Lower leg skin (tissue), 4 donors: ENCODE measurements at places on chromosomes 12 and 14.

DNA sequence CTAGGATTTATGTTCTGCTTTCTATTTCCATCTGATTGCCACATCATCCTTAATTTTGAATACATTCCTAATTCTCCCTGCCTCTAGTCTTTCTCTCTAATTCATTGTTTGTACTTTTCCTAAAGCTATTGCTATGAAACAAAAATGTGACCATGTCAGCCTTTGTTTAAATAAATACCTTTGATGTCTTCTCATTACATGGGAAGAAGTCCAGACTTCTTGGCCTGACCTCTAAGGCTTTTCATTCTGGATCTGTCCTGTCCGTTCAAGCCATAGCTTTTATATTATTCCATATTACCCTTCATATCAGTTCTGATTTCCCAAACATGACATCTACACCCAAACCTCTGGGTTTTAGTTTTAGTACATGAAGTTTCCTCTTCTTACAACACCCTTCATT is 91.4 kb downstream of the CDK17 start:
- no peak for DNase-seq

DNA sequence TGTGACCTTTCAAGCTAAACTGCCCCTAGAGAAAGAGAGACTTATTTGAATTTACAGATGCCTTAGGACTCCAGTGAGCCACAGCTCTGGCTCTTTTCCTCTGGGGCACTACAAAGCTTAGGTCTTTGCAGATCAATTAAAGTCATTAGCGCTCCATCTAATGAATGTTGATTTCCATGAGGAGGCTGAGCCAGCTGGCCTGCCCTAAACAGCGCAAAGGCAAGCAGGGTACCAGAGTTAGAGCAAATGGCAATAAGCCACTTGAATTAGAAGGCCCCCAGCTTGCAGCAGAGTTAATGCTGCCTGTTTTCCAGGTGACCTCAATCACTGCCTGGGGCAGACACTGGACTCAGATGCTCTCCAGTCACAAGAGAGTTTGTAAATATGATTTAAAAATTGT is 695.3 kb downstream of the DIO2 start:
- no peak for DNase-seq

DNA sequence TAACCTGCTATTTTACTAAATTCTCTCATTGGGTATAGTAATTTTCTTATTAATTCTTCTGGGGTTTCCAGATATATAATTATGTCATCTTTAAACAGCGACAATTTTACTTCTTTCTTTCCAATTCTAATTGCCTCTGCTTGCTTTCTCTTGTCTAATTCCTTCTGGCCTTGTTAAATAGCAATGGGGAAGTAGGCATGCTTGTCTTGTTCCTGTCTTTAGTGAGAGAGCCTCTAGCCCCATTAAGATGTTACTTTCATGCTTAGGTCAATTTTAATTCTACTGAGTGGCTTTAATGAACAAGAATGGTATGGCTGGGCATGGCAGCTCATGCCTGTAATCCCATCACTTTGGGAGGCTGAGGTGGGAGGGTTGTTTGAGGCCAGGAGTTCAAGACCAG is 31.7 kb downstream of the LRTM2 start:
- DNase-seq: no peak

- no peak for DNase-seq
Measured at GRCh38 chr12:51961834-51962233, 10.3 kb downstream of the ACVR1B start.

GRCh38 chr14:51630987-51631386 is 20.7 kb upstream of the FRMD6 start:
- no peak for DNase-seq

- DNase-seq: no peak
Measured at GRCh38 chr14:98868866-98869265, 403.1 kb downstream of the BCL11B start.

DNA sequence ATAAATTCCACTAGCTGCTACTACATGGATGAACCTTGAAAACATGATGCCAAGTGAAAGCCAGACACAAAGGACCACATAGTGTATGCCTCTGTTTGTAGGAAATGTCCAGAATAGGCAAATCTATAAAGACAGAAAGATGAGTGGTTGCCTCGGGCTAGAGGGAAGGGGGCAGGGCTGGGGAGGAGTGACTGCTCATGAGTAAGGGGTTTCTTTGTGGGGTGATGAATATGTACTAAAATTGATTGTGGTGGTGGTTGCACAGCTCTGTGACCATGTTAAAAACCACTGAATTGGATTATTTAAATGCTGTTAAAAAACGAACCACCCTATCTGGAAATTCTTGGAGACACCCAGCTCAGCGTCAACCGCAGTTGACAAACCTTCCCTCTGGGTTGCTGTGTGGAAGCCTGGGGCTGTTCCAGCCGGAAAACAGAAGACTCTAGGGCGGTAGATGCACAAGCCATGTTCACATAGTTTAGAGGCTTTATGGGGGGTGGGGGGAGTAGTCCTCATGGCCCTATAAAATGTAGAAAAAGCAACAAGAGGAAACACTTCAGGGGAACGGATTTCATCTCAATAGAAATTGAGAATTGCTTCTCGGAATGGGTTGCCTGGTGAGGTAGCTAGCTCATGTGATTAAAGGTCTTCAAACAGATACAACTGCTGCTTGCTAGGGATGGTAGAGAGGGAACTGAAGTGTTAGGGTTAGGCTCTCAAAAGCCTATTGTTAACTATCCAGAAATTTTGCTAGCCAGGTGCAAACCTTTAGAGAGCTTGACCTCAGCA is 29.4 kb downstream of the RIN3 start:
- no peak for DNase-seq

- DNase-seq: no peak
Measured at GRCh38 chr12:2198542-2198941, 145.8 kb downstream of the CACNA1C start.

- DNase-seq: peak; percentile 53
Measured at GRCh38 chr14:65255583-65256461, 153.5 kb upstream of the MAX start.

GRCh38 chr14:91861091-91861490 is 6.2 kb downstream of the TC2N start:
- DNase-seq: no peak

- DNase-seq: no peak
Measured at GRCh38 chr12:43315961-43316360, 236.0 kb downstream of the ADAMTS20 start.

DNA sequence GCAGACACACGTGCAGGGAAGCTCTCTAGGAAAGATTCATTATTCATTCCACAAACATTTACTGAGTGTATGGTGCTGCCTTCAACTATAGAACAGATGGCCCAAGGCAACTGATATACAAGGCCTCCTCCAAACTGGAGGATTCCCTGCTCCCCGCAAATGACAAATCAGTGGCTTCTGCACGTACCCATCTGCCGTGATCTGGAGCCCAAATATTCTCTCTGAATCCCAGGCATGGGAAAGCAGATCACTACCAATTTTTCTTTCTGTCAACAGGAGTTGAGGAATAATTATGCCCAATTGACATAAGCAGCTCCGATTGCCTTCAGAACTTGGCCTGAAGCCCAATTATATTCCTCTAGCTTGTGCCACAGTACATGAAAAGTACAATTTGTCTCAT is 174.2 kb upstream of the CCDC196 start:
- DNase-seq: no peak

- DNase-seq: no peak
Measured at GRCh38 chr12:93139028-93139665, 210.1 kb upstream of the EEA1 start.

DNA sequence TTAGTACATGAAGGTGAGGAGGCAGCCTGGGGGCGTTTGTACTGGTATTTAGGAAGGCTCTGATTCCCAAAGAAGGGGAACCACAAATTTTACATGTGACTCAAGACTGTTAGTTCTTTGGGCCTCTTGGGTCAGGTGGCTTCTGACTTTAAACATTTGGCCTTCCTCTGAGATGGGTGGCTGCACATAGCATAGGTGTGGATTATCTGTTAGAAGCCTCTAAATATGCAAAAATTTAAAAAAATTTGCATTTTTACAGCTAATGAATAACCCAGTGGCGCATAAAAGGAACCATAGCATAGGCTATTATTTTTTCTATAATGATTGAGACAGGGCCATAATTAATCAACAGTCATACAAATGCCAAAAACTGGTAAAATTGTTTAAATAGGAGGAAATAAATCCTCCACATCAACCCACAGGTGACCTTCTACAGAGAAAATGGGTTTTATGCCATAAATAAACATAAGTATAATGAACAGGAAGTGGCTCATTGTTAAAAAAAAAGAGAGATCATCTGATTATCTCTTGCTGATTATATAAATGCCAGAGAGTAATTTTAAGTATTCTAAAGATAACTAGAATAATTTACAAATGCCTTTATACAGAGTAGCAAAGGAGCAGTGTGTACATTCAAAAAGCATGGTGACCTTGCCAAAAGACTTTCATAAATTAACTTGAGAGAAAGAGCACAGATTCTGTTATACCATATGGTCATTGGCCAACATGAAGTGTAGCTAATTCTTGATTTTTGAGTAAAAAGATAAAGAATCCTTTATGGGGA is 284.2 kb upstream of the ATP2B1 start:
- DNase-seq: no peak

DNA sequence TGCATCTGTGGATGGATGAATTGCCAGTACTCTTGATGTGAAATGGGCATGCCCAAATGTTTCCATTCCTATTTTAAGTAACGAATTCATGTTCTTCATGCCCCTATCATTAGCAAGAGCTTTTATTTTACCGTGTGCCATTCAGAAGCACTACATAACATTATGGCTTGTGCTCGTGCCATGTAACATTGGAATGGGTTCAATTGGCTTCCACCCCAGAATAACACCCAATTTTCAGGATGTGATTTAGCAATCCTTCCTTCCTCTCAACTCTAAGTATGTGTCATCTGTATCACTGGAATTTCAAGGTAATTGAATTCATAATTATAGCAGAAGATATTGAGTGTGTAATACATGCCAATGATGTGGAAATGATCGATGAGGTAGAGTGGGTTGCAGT is 145.8 kb upstream of the TMPO start:
- no peak for DNase-seq

DNA sequence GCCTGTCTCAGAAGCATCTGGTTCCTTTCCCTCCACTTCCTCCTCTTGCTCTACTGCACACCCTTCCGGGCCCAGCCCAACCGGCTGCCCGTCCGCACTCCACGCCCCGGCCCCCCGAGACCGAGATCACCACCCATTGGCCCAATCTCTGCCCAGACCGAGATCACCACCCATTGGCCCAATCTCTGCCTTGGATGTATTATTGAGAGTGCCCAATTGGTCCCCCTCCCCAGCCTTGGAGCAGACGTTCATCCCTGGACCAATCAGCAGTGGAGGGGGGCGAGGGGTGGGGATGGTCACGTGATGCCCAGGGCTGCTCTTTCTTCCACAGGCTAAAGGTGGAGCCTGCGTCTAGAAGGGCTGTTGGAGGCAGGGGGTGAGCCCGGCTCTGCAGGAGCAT is 75.6 kb upstream of the TMEM132C start:
- no peak for DNase-seq

DNA sequence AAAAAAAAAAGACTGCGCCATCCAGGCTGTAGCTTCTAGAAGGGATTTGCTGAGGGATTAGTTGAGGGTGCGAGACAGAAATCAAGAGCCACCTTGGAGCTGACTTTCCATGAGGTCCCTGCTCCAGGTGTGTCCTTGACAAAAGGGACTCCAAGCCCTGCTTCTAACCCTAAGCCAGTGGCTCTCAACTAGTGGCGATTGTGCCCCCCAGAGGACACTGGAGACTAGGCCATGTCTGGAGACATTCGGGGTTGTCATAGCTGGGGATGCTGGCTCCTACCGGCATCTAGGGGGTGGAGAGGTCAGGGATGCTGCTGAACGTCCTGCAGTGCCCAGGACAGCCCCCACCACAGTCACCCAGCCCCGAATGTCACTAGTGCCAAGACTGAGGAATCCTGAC is 40.6 kb downstream of the SPRING1 start:
- DNase-seq: no peak

- no peak for DNase-seq
Measured at GRCh38 chr12:131592972-131593371, 117.9 kb upstream of the SFSWAP start.

DNA sequence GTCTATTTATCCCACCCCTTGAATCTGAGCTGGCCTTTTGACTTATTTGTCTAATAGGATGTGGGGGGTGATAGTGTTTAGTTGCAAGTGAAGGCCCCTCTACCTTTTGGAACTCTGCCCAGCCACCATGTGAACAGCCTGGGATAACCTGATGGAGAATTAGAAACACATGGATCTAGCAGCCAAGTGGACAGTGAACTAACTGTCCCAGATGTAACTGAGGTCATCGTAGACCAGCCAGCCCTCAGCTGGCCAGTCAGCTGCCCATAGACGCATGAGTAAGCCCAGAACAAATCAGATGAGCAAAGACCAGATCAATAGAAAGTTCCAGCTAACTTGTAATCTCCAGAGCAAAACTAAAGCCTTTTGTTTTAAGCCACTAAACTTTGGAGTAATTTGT is 19.0 kb downstream of the KLRB1 start:
- no peak for DNase-seq

DNA sequence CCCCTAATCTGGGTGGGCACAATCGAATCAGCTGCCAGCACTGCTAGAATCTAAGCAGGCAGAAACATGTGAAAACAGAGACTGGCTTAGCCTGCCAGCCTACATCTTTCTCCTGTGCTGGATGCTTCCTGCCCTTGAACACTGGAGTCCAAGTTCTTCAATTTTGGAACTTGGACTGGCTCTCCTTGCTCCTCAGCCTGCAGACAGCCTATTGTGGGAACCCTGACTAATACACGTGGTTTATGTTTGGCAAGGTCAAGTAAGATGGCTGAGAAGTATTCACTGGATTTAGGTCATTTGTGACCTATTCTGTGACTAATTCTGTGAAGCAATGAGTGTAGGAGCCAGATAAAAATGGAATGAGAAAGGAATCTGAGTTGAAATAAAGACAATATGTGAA is 11.0 kb downstream of the GPR135 start:
- no peak for DNase-seq

DNA sequence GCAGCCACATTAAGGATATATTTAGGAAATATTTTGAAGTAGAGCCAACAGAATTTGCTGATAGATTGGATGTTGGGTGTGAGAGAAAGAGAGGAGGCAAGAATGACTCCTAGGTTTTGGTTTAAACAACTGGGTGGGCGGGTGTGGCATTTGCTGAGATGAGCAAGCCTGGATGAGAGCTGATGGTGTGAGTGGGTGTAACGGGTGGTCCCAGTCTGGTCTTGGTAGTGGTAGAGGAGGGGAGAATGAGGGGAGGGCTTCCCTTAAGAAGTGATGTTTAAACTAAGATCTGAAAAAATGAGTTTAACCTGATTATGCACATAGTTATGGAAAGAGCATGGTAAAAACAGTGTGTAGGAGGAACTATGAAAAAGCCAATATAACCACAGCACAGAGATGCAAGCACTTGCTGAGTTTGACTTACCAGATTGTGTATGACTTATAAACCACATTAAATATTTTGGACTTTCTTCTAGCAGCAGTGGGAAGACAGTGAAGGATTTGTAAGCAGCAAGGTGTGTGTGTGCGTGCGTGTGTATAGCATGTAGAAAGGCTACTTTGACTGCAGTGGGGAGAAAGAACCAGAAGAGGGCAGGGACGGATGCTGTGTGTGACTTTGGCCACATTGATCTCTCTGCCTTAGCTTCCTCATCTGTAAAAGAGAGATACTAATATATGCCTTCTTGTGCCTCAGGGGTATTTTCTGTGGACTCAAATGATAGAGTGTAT is 139.7 kb downstream of the PRIMA1 start:
- DNase-seq: no peak
